Activated CD8-positive, alpha-beta T cell treated with anti-CD3 and anti-CD28 coated beads, Interleukin-2, amount 10 ng/mL, durations not matched to agents 7 days and 5 days (primary cell): ENCODE measurements at places on chromosomes 11 and 22.

DNA sequence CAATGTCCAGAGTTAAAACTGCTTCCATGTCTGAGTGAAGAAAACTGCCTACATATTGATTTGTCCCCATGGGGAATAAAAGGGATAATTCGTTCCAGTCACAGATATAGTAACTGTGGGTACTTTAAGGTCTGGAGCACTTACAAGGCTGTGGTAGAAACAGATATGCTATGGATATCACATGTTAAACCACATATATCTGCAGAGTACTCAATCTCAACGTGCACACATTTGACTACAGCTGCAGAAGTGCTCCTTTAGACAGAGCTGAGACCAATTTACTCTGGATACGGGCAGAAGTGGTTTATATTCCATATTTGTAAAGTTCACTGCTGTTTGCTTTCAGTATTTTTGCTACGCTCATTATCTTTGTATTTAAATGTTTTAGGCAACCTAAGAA is 9.7 kb upstream of the MS4A2 start:
- no peak for DNase-seq

GRCh38 chr11:65382033-65382803 is at the start of gene SLC25A45:
TSS of gene SLC25A45 (minus strand) at chr11:65382646. CDS start at chr11:65381951, 695 bp downstream.
- peak; percentile 92 for DNase-seq

GRCh38 chr11:72394416-72394815 is 39.9 kb downstream of the CLPB start:
- DNase-seq = no peak

DNA sequence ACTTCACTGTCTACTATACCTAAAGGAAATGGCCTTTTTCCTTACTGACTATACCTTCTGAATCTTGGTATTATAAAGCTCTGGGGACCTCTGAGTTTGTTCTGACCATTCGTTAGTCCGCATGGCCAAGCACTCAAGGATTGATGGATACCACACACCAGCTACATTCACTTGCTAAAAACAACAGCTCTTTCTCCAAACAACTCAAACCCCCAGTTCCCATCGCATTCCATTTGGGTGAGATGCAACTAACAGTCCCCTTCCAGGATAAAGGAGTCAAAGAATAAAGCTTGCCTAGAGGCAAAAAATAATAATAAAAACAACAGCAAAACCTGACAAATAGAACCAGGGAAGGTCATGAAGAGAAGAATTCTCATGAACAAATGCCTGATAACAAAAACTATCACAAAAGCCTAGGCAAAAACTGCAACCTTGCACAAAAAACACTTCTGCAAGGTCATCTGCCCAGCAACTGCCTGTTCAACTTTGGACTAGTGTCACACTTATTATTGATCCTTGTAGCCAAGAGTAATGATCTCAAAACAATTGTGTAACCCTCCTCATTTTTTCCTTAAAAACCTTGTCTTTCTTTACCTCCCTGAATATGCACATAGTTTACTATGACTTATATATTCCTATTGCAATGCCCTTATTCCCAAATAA is 139.0 kb upstream of the GUCY1A2 start:
- DNase-seq = no peak

GRCh38 chr11:98625526-98625925 is 395.2 kb upstream of the CNTN5 start:
- DNase-seq = no peak

GRCh38 chr11:57641011-57641807 is 8.5 kb downstream of the YPEL4 start:
- DNase-seq = peak; percentile 50

GRCh38 chr11:9936754-9937153 is 272.9 kb downstream of the SWAP70 start:
- DNase-seq = no peak

DNA sequence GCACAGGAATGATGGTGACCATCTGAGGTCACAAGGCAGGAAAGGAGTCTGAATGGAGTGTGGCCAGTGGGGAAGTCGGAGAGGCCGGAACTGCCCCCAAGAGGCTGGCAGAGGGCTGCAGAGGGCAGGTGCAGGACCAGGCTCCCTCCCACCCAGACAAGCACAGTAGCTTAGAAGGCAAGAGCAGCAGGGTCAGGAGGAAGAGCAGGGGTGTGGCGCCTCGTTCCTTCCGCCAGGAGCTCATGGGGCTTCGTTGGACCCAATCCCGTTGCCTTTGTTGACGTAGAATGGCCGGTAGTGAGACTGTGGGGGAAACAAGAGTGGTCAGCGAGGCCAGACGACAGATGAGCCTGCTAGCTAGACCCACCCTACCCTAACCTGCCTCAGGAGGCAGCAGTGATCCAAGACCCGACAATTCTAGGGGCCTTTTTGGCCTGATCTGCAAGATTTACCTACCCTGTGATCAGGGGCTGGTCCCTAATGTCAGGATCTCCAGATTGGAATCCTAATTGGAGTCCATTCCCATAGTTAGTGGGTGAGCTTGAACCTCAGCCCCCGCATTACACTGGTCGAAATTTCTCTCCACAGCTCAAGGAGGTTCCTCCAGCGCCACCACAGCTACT is 25.6 kb downstream of the TRIM29 start:
- DNase-seq = no peak
